AG04450 (cell line): ENCODE measurements at places on chromosomes 2 and 18. TPM values are rescaled to one million over a fixed set of nuclear protein-coding genes. Genes with fewer than 3 reads are reported as not detected.

DNA sequence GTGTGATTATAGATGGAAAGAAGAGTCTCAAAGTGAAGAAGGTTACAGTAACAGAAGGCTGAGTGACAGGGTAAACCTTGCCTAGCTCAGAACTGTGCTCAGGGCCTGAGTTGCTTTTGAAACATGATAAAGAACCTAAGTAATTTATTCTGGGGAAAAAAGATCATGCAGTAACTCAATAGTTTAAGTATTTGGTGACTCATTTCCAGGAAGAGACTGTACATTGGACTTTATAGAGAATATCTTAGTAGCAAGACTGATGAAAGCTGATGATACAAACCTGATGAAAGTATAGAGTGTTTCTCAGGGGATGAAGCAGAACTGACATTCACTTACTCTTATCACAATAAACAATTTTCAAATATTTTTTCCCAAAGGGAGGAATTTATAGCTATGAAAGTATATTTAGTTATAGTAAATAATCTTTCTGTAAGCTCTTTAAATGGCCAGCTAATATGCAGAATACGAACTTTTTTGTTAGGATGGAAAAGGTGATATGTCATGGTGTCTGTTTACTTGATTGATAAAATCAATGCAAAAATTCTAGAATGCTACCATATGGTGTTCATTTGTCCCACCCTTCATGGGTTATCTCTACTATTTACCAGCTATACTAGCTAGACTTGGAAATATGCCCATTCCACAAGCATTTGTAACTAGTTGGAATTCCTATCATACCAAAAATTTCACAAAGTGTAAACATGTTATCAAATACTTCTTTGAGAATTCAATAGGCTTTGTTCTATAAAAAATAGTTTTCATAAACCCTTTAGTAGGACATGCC is 1265.5 kb upstream of the ACVR2A start:
- DNase-seq, result peak; percentile 26

- DNase-seq, result no peak
Measured at GRCh38 chr18:73683409-73684238, 464.0 kb downstream of the FBXO15 start.

DNA sequence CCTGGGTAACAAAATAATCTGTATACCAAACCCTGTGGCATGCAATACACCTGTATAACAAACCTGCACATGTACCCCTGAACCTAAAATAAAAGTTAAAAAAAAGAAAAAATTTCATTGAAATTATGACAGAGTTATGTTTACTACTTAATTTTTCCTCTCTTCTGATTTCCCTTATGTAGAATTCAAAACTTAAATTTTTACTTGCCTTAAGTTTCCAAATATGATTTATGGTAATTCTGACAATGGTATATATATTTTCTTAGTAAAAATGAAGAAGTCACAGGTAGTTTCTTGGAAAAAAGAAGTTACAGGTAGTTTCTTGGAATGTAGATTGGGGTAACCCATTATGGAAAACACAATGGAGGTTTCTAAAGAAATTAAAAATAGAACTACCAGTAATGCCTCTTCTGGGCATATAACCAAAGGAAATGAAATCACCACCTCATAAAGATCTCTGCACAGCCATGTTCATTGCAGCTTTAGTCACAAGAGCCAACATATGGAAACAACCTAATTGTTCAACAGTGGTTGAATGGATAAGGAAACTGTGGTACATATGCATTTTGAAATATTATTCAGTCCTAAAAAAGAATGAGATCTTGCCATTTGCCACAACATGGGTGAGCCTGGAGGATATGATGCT is 164.9 kb downstream of the BABAM2 start:
- no peak for DNase-seq

GRCh38 chr2:23312996-23313606 is 71.9 kb upstream of the KLHL29 start:
- no peak for DNase-seq

GRCh38 chr2:238700506-238701340 is 147.2 kb upstream of the TWIST2 start:
- no peak for DNase-seq

The TXNDC2 gene
- 0.06 TPM in 2 replicates for polyA plus RNA-seq

- DNase-seq, result no peak
Measured at GRCh38 chr2:167581961-167582574, 665.3 kb downstream of the STK39 start.

DNA sequence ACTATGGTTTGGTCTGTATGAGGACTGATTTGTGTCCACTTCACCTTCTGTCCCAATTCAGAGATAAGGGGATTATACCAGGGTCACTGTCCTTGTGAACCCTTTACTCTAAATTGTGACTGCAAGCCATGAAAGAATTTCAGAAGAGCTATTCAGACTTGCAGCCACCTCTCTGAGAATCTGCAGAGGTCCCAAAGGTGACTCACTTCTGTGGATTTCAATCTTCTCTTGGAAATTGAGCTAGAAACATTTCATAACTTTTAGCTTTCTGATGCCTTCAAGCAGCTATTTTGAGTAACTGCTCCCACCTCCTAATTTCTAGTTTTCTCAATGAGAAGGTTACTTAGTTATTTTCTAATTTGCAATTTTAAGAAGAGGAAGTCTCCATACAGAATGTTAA is 1242.4 kb upstream of the ACVR2A start:
- no peak for DNase-seq

- no peak for DNase-seq
Measured at GRCh38 chr2:236691799-236692167, 122.2 kb downstream of the ACKR3 start.

The NOL4 gene
- not detected in 2 replicates for polyA plus RNA-seq

DNA sequence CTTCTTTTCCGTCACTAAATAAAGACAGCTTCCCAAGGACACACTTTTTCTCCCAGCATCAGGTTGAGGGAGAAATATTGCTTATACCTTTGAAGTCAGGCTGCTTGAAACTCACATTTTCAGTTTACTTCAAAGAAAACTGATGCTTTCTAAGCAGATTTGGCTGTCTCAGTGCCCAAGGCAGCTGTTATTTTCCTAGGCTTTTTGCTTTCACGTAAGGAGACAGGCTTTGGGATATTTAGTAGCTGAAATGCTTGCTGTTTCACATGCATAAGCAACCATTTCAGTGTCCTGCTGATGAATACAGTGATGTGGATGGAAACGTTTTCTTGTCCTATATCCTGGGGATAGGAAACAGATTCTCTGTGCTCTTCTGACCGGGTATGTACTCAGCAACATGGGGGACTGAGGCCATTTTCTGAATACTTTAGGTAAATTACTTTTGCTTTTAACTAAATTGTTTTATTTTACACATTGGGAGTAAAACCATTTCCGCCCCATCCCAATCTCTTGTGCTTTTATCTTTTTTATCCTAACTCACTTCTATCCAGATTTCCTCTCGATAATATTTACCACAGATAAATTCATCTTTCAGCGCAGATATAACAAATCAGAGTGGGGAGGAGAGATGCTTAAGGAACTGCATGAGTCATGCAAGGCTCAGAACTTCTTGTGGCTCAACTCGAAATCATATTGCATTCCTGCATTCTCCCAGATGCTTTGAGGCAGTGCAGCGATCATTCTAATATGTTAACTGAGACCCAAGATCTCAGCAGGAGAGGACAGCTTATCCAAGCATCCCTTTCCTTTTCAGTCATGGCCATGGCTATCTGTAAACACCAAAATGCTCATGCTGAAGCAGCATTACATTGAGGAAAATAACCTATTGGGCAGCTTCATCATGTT is 22.2 kb downstream of the GALR1 start:
- DNase-seq, result no peak

GRCh38 chr2:135838502-135838901 is 1.5 kb upstream of the LCT start:
- DNase-seq, result no peak

- DNase-seq, result no peak
Measured at GRCh38 chr2:152303951-152304350, 31.0 kb upstream of the FMNL2 start.

DNA sequence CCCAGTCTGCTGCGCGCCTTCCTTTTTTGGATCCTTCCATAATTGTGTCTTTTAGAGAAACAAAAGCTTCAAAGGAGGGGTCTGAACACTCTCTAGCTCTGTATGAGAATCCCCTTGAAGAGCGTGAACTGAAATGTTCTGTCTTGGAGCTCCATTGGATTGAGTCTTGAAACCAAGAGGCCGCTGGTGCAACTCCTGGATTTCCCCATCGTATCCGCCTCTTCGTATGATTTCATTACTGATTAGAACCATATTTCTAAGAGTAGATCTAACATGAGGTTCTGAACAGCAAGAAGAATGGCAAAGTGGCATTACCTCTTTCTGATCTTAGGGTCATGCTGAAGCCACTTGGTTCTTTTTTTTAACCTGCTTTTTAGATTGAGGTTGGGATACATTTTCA is 31.4 kb upstream of the NRP2 start:
- DNase-seq, result no peak
